ENCODE measurements at places on chromosomes 3 and 15. TPM values are rescaled to one million over a fixed set of nuclear protein-coding genes. Genes with fewer than 3 reads are reported as not detected.

- no peak for DNase-seq
Measured at GRCh38 chr15:58378241-58379085, 53.3 kb upstream of the LIPC start.

PIK3CA gene
- 45.5 TPM for total RNA-seq

GABRB3 gene
- total RNA-seq, result 0.06 TPM

- DNase-seq, result no peak
Measured at GRCh38 chr15:47398132-47398531, 319.2 kb upstream of the SEMA6D start.

ADGRG7 gene
- not detected for total RNA-seq

DNA sequence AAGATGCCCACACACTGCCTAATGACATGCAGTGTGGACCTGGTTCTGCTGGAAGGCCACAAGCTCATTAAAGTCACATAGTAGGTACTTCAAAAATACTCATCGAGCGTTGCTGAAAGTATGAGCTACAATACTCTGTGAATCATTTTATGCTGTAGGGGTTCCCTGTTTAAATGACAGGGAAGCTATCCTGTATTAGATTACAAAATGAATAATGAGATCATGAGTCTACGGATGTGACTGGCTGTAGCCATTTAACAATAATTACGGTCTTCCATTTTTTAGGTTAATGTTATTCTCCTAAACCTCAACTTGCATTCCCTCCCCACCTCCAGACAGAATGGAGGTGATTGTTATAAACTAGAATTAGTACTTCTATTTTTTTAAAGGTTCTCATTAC, 128.2 kb upstream of the FAM3D start:
- DNase-seq, result no peak
